ENCODE measurements at places on chromosomes 3 and 15.

DNA sequence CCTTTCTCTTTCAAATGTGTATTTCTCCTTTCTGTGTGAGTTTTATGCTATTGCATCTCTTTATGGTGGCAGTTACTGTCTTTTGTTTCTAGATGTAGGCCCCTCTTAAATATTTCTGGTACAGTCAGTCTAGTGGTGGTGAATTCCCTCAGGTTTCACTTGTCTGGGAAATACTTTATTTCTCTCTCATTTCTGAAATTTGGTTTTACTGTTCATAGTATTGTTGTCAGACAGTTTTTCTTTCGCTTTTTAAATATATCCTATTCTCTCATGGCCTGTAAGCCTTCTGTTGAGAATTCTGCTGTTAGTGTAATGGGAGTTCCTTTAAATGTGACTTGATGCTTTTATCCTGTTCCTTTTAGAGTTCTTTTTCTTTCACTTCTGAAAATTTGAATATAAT, 874.0 kb downstream of the PLOD2 start:
- no peak for DNase-seq

GRCh38 chr15:59738676-59739075, 49.6 kb upstream of the BNIP2 start:
- no peak for DNase-seq

DNA sequence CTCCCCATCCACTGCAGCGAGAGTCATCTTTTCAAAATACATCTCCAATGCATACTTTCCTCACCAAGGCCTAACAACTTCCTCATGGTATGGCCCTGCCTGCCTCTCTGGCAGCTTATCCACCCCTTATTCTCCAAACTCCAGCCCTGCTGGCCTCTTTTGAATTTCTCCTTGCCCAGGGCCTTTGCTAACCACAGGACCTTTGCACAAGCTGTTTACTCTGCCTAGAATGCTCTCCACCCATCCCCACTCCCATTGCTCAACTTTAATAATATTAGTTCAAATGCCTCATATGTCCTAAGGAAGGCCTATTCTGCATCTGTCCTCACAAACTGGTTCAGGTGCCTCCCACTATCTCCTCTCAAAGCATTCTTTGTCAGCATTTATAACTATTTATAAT, 230.7 kb downstream of the CADPS start:
- no peak for DNase-seq

- DNase-seq: no peak
These were observed 57.2 kb downstream of the P3H2 start for GRCh38 chr3:190063490-190063889.

DNA sequence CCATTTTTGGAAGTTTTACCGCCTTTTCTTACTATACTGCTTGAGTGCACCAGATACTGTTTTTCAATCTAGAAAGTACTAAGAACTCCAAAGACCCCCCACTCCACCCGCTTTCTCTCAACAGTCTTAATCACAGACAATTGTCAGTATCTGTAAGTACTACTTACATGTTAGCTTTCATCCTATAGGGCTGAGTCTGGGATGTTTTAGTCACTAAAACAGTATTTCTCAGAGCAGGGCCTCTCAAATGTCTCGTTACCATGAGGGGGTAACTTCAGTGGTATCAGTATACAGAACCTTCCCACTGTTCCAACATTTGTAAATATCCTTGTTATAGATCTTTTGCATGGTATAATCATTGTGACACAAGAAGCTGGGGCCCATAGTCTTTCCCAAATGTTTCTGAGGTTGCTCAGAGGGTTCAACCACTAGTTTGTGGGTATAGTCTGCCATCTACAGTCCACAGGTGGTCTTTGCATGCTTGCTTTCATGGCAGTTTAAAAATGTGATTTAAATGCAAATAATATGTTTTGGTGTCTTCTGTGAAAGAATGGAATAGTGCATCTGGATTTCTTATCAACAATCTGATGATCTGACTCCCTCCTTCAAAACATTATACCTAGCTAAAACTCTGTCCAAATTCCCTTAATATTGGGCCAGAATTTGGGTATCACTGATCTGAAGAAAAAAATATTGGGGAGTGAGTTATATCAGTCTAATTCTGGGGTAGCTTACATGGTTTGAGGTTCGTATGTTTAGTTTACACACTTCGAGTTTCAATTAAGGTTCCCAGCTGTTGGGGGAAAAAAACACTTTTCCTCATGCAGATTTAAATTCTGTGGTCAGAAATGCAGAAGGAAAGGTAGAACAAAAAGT, 18.0 kb upstream of the DNAJC13 start:
- DNase-seq: peak; percentile 58

Data from iPS DF 6.9 (cell line).